ENCODE measurements at places on chromosomes 2 and 18.
A peak's percentile ranks its signal among the peaks of the same experiment; 100 is the strongest.

GRCh38 chr2:17107151-17107550 lies 411.1 kb downstream of the RAD51AP2 start:
- DNase-seq, result no peak

GRCh38 chr2:216436383-216436782 lies 24.1 kb downstream of the SMARCAL1 start:
- no peak for DNase-seq

DNA sequence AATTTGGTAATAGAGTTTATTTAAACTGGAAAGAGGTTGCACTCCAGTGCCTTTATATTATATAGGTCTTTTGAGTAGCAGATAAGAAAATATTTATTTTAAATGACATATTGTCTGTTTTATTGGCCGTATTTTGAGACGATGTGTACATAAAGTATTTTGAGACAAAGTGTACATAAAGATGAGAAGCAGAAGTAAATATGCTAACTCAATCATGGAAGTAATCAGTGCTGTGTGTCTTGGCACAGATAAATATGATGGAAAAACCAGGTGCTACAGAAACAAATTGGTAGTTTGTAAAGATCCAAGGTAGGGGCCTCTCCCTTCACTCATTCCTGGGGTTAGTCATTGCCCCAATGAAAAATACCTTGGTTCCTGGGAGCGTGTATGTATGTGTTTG lies 382.9 kb downstream of the DSEL start:
- DNase-seq, result no peak

GRCh38 chr2:60306267-60306861 lies 247.1 kb downstream of the BCL11A start:
- no peak for DNase-seq

DNA sequence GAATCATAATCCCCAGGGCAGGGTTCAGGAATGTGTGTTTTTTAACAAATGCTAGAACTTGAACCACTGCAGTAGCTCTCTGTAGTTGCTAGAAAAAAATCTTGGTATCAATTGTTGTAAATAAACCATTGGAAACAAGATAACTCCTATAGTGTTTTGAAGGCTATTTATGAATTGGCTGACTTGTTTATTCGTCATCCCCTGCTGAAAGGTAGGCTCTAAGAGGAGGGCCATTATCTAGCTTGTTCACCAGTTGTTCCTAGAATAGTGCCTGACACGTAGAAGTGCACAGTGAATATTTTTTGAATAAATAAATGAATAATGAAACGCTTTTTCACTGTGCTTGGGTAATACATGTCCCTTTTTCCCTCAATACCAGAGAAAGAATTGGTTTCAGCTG lies 211.4 kb downstream of the BABAM2 start:
- DNase-seq, result no peak

DNA sequence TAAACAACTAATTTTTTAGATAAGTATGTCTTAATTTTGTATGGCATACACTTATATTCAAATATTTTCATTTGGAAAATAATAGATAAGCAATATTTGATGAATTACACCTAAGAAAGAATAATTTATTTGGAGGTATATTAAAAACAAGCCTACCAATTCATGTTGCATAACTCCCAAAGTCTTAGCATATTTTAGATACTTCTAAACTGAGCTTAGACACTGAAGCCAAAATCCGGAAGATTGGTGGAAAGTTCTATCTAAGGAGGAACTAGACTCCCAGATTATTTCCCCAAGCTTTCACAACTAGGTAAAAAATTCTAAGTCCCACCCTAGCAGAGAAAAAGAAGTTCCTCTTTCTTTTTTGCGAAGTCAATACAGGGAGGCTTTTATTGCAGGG lies 221.0 kb upstream of the MMADHC start:
- DNase-seq, result no peak

DNA sequence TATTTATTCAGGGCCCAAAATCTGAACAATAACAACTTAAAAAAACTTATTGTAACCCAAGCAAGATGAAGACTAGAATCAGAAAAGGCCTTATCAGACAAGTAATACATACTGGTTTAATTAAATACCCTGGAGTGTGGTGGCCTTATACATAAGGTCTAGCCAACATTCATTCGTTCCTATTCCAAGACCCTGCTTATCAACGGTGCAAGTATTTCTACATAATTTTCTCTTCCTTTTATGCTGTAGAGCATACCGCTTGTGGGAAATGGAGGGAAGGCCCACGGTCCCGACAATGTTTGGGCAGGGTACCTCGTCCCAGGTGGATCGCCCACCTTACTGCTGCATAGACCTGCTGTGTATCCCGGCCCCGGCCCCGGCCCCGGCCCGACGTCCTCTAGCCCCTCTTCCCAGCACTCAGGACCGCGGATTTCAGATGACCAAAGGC lies 708 bp downstream of the ZNF24 start:
- DNase-seq, result no peak

GRCh38 chr2:110820128-110820527 lies 87.8 kb downstream of the ACOXL start:
- DNase-seq, result no peak

DNA sequence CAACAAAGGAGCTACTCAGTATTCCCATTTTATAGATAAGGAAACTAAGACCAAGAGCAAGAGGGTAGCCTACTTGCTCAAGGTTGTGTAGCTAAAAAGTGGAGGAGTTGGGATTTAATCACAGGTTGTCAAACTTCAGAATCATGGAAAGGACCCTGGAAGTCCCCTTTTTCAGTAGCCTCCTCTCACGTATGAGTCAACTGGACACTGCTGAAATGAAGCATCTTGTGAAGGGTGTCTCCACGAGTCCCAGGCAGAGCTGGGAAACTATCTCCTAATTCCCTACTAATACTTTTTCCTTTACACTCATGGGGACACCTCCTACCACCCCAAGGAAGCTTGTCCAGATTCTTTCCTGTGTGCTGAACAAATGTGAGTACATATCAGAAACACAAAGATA lies 155.8 kb downstream of the RHBDD1 start:
- DNase-seq, result no peak

DNA sequence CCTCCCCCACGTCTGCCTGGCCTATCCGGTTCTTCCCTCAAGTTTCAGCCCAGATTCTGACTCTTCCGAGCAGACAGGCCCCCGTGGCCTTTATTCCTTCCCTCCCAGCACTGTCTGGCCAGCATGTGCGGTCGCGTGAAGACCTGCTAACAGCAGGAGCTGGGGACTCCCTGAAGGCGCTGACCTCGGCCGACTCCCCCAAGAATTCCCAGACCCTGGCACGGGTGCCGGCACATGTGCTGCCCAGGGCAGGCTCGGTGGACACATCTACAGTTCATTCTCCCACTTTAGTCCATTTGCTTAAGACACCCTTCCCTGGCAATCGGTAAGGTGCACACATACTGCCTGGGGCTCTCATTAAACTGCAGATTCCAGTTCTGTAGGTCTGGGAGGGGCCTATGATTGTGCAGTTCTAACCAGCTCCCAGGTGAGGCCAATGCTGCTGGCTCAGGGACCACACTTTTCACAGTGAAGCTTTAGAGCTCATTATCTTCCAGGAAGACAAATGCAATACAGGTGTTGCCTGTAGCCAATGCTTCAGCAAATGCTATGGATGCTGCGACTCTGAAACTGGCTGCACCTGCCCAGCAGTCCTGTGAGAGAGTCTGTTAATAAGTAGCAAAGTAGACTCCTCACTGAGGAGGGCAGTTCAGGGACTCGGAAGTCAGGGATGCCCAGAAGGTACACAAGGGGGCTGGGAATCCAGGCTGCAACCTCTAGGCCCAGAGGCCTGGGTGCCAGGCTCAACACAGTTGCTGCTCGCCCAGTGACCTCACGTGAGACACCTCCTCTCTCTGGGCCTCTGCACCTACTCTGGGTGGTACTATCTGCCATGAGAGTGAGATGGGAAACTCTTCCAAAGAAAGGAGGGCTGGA lies 45.4 kb upstream of the TAF1B start:
- no peak for DNase-seq

DNA sequence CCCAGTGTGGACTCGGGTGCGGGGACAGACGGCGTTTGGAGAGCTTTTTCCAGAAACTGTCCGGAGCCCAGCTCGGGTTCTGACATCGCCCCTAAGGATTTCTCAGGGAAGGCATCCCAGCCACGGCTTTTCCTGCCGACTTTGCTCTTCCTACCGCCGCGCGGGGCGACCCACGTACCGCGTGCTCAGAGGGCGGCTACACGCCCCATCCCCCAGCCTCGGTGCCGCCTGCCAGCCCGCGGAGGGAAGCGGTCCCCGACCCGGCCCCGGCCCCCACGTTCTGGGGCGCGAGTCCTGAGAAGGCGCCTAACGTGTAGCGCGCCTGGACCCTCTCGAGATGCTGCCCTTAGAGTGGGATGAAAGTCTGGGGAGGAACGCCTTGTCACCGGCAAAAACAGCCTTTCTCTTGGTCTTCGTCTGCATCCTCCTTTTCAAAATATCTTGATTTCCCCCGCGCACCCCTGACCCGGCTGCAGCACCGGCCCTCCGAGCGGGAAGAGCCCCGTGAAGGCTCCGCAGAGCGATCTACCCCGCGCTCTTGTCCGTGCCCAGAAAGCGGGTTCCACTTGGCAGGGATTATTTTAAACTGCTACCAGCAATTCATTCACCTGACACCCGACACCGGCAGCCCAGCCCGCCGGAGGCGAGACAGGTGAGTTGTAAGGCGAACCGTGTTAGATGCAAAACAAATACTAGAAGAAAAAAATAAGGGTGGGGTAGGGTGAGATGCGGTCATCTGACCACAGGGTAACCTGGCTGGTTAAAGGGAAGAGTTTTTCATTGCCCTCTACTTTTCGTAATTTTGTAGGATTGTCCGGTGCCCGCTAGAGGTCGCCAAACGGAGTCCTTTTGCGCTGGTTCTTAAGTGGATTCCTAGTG lies 812 bp upstream of the KCNG3 start:
- peak; percentile 68 for DNase-seq

- no peak for DNase-seq
Measured at GRCh38 chr2:113117541-113118262, 9.7 kb upstream of the IL1RN start.

DNA sequence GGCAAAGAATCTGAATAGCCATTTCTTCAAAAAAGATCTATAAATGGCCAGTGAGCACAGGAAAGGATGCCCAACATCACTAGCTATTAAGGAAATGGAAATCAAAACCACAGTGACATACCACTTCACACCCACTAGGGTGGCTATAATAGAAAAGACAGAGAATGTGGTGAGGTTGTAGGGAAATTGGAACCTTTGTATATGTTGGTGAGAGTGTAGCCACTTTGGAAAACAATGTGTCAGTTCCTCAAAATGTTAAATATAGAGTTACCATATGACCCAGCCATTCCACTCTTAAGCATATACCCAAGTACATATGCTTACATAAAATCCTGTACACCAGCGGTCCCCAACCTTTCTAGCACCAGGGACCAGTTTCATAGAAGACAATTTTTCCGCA lies 152.8 kb downstream of the SMAD2 start:
- no peak for DNase-seq

DNA sequence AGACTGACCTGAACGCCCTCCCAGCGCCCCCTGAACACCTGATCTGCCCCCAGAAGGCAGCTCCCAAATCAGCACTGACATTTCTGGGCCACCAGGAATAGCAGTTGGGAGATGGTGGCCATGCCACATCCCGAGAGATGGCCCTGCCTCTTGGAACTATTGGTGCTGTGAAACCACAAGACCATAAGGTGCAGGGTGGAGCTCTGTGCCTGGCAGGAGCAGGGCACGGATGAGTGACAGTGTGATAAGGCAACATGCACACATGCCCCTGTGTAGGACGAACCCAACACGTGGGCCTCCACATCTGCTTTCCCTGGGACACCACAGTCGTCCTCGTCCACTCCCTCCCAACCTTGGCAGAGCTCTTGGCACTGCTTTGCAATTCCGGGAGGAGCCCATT lies 26.9 kb downstream of the ANO7 start:
- no peak for DNase-seq

DNA sequence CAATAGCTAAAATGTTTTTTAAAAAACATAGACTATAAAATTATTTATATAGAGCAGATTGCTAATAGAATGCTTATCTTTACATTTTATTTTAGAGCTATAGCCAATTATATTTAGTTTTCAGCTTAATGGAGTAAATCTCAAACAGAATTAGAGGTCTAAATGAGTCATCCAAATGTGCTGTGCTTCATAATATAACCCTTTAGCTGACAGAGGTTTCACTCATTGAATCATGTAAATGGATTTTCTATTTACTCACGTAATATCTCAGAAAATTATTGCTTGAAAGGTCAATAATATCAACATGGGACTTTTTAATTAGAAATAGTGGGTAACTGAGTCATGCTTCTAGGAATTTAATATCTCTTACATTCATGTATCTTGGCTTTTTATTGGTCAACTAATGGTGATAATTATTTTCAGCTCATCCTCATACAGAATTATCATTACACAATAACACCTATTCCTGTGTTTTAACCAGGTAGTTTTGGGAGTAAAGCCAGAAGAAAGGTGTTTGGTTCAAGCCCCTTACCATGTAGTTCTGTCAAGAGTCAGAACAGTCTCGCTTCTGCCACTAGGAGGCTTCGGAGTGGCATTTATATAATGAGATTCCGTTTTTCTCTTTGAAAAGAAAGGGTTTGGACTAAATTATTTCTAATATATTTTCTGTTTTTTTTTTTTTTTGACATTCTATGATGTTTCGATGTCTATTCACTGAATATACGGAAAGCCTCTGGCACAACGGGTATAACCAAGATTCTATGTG lies 217.6 kb downstream of the CDH7 start:
- no peak for DNase-seq

GRCh38 chr2:12931186-12931844 lies 214.6 kb downstream of the TRIB2 start:
- no peak for DNase-seq

- no peak for DNase-seq
Measured at GRCh38 chr18:210733-211132, 52.4 kb downstream of the USP14 start.

DNA sequence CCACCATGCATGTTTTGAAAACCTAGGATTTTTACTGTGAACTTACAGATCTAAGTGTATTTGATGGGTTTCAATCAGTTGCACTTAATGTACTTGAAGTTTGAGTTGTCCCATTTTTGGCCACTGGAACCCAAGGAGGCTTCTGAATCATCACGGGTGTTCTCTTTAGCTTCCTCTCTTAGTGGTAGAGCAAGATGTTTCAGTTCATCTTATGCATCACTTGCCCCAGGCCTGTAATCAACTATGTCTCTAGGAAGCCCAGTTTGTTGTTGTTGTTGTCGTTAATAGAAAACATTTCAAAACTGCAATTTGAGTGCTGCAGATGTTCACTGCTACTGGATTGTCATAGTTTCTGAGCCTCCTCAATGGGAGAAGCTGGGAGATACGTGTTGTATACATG lies 97.0 kb downstream of the FHOD3 start:
- no peak for DNase-seq

DNA sequence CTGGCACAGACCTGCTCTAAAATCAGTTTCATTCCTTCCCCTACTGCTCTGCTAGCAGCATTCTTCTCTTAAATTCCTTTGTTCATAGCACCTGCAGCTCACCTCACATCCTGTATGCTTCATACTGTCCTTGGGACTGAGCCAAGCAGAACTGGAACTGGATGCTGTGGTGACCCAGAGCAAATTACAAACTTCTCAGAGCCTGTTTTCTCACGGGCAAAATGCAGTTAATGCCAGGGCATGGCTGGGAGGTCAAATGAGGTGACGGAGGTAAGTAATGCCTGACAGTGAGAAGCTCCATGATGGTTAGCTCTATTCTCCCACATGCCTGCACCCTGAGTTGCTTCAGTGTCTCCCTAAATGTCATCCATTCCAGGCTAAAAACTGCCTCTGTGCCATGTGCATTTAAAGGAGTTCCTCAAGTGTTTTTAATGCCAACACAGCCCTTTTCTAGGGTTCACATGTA lies 29.7 kb downstream of the C2orf42 start:
- no peak for DNase-seq

GRCh38 chr2:13488965-13489364 lies 772.2 kb downstream of the TRIB2 start:
- no peak for DNase-seq

All from naive B cell (primary cell).